ENCODE measurements at places on chromosomes 1 and 21. TPM values are rescaled to one million over a fixed set of nuclear protein-coding genes. Genes with fewer than 3 reads are reported as not detected.

DNA sequence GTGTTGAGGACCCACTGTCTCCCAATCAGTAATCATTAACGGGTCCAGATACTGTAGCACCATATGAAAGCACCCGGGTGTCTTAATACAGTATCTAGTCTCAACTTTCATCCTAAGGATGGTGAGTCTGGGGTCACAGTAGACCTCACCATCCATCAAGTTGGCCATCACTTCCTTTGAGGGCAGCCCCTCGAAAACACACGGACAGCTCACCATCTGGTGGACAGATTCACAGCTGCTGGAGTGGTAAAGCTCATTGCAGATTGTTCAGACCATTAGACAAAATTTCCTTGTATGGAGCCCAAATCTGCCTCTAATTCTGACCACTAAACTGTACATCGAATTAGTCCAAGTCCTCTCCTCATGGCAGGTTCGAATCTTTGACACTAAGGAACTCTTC is 123.1 kb downstream of the PGBD5 start:
- DNase-seq = no peak

DNA sequence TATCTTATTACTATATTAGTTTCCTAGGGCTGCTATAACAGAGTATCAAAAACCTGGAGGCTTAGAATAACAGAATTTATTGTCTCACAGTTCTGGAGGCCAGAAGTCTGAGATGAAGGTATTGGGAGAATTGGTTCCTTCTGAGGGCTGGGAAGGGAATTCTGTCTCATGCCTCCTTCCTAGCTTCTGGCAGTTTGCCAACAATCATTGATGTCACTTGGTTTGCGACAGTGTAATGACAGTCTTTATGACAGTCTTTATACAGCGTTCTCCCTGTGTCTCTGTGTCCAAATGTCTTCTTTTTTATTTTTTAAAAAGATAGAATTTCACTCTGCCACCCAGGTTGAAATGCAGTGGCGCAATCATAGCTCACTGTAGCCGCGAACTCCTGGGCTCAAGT is 15.8 kb upstream of the CENPF start:
- no peak for DNase-seq

The ST6GALNAC3 gene
- 4.6 TPM for total RNA-seq

DNA sequence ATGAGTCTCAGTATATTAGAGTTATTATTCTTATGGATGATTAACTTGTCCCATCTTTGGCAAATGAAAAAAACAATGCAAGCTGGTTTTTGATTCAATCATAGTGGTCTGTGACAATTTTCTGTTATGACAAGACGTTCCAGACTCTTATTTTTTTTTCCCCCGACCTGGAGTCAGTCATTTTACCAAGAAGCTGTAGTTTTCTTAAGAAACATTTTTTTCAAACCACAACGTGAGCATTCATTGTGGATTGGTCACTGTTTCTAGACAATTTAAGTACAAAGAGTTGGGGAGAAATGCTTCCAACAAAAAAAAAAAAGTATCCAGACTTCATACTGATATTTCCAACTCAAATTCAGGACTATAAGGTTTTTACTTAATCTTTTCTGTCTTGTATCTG is 8.0 kb upstream of the ANGPTL3 start:
- DNase-seq = no peak

GRCh38 chr1:8641377-8641997 is 176.0 kb downstream of the RERE start:
- no peak for DNase-seq

DNA sequence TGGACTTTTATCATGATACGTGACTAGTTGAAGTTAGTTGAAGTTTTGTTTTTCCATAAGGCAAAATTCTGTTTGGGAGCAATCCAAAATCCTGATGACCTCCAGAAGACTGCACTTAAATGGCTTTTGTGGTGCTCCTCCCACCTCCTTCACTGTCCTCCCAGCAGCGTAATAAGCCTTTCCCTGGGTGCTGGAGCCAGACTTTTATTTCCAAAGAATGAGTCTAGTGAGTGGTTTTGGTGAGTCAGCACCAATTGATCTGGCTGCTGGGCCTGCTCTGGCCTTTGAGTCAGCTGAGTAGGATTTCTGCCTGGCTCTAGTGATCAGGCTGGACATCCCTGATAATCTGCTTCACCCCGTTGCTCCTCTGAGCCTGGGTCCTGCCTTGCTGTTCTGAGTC is 21.7 kb upstream of the KCND3 start:
- peak; percentile 36 for DNase-seq

- DNase-seq = no peak
Observed at GRCh38 chr1:162131400-162132321, 62.2 kb downstream of the NOS1AP start.

- no peak for DNase-seq
Observed at GRCh38 chr1:59015708-59016107, 231.9 kb upstream of the JUN start.

- no peak for DNase-seq
Observed at GRCh38 chr1:177067752-177068410, 96.6 kb downstream of the ASTN1 start.

The SPSB1 gene
- total RNA-seq = 16.8 TPM

The ETNK2 gene
- total RNA-seq = 5.3 TPM

The CD1D gene
- 0.76 TPM for total RNA-seq

DNA sequence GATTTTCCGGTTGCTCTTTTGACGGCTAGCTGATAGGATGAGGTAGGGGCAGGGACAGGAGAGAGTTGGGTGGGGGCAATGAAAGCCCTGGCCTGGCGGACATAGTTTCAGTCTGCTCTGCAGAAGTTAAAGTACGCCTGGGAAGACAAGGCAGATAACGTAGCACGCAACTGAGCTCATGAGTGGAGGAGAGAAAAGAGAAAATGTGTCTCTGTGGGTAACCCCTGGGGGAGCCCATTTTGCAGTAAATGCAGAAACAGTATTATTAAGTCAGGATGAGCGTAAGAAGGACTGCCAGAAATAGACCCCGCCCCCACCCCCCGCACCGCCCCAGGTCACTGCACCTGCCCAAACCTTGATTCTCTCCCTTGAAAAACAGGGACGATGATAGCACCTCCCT is 51.7 kb upstream of the TARBP1 start:
- DNase-seq = no peak

- no peak for DNase-seq
Observed at GRCh38 chr1:31767225-31767624, 3.1 kb upstream of the ADGRB2 start.

Measured in left cardiac atrium (tissue), 4 donors.